ENCODE measurements at places on chromosomes 7 and 10.

DNA sequence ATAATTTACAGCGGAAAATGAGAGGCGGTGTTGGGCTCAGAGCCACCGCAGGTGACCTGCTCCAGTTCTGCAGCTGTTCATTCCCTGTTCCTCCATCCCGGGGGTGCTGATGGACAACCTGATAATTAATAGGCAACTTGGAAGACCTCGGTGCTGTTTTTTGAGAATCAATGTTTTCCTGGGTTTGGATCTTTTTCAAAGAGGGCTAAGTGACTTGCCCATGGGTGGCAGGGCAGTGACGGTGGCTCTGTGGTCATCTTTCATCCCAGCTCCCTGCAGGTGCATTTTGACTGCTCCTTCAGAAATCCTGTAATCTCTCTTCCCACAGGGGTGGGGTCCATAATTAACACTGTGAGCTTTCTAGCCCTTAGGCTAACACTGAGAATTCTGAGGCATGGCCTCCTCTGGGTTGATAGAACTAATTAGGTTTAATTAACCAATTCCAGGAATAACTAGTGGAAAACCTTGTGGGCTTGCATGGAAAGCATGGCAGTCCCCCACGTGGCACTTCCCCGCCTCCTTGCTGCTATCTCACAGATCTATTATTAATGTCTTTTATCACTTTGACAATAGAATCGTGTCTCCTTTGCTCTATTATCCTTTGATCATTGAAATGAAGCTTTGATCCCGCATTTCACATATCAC lies 217.9 kb downstream of the GLRX3 start:
- DNase-seq: no peak

DNA sequence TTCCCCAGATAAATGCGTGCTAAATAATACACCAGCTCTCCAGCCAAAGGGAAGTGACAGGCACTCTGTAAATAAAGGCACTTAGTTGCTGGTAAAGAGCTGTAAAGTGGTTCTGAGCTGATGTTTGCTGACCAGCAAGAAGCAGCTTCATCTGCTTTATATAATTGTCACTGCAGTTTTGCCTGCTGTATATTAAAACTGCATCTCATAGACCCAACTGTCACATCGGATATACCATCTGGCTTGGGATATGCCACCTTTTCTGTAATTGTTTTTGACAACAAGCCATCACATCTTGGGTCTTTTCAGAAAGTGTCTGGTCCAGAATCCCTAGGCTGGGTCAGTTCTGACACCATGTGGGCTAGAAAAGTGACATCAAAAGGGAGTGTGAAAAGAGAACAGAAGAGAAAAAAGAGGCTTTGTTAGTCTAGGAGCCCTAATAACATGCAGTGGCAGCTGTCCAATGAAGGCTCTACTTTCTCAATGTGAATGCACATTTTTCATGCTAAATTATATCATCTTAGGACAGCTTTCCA lies 697.6 kb downstream of the KCNMA1 start:
- no peak for DNase-seq

DNA sequence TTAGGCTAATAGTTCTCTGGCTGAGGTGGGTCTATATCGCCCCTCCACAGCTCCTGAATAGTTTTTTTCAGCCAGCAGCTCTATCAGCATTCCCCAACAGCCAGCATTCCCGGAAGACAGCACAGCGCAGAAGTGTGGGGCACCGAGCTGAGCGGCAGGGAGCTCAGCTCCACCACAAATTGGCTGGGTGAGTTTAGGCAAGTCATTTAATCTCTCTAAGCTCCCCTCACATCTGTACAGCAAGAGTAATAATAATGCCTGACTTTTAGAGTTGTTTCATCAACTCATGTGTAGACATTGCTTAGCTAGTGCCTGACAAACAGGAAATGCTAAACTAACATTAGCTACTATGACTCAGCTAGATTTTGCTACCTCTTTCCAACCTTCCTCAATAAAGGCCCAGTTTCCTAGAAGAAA lies 247.9 kb upstream of the PTN start:
- no peak for DNase-seq

DNA sequence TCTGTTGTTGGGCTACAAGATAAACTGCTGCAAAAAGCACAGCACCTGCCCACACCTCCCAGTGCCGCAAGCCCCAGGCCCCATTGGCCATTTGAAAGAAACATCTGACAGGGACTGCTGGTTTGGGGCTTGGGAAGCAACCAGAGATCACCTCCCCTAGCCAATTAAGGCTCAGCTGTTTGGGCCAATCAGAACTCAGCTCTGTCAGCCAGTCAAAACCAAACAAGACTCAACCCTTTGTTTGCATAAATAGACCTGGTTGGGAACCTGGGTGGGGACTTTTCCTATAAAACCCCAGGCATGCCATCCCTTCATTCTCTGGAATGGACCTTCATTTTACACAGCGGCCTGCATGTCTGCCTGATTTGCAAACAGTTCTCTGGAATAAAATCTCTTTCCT lies 17.2 kb upstream of the NME8 start:
- no peak for DNase-seq

- no peak for DNase-seq
These were observed 71.4 kb upstream of the PRSS58 start for GRCh38 chr7:142329062-142329790.

DNA sequence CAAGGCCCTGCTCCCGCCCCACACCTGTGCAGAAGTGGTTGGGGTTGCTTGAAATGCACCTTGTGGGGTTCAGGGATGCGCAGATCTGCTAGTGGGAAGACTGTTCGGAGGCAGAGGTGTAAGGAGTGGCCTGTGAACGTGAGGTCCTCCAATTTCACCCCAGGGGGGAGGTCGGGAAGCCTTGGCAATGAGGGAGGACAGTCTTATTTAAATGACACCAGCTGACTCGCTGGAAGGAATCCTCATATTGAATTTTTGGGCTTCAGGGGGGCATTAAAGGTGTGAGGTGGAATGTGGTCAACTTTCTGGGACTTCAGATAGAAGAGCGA lies 218.8 kb upstream of the CELF2 start:
- DNase-seq: no peak

GRCh38 chr7:93202594-93203250 lies 23.5 kb downstream of the HEPACAM2 start:
- no peak for DNase-seq

- DNase-seq: no peak
These were observed 45.2 kb downstream of the EZH2 start for GRCh38 chr7:148838905-148839304.

GRCh38 chr10:100745882-100746783 lies 751 bp downstream of the PAX2 start:
- no peak for DNase-seq

GRCh38 chr10:43930777-43931176 lies 282.1 kb upstream of the ZNF32 start:
- DNase-seq: no peak

GRCh38 chr7:123594813-123595241 lies 6.8 kb upstream of the ASB15 start:
- no peak for DNase-seq

DNA sequence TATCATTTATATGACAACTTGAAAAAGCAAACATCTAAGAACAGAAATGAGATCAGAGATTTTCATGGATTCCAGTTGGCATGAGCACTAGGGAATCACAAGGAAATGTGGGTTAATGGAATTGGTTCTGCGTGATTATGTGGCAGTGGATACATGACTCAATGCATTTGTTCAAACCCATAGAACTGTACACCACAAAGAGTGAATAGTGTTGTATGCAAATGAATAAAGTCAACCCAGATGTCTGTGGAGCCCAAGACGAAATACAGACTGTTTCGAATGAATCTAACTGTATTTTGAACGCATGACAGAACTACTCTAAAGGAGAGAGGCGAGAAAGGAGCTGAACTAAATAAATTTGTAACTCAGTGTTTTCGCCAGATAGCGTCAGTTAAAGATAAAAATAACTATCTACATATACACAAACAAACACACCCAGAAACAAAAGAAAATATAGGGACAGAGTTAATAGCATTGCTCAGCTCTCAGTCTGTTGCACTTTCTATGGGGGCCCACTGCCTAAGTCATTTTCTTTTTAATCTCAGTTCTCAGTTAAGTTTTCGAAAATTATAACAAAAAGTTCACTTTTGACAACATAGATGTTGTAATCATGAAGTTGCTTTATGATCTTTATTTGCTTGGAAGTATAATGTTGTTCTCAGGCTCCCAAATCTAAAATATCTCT lies 636.7 kb upstream of the SEMA3D start:
- DNase-seq: no peak

GRCh38 chr7:117212969-117213877 lies 109.6 kb downstream of the WNT2 start:
- DNase-seq: no peak

GRCh38 chr10:62583876-62584615 lies 209.9 kb downstream of the ZNF365 start:
- DNase-seq: no peak

- no peak for DNase-seq
These were observed 23.7 kb downstream of the SLC29A3 start for GRCh38 chr10:71342573-71343391.

DNA sequence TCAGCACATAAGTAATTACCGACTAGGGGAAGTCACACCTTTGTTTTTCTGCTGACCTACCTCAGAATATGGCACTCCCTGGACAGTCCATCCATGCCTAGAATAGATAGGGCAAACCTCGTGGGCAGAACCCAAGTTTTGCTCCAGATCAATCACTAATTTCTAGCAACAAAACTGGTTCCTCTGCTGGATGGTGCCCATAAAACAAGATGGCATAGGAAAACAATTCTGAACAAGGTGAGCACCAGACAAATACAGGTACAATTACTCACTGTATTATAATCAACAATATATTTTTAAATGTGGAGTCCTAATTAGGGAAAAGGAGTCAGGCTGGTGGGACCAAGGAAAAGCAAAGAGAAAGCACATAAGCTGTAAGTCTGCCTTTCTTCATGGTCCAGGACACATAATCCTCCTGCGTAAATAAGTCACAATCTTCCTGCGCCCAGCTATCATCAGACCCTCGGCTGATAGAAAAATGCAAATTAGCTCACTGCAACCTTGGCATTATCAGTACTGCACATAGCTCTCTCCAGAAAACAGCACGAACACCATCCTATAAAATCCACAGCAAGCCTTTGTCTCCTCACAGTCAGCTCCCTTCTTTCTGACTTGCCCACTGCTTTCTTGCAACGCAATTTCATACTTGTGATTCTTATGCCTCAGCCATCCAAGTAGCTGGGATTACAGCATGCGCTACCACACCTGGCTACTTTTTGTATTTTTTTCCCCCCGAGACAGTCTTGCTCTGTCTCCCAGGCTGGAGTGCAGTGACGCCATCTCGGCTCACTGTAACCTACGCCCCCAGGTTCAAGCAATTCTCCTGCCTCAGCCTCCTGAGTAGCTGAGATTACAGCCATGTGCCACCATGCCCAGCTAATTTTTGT lies 15.1 kb downstream of the URGCP start:
- no peak for DNase-seq

- no peak for DNase-seq
These were observed 10.6 kb downstream of the VIM start for GRCh38 chr10:17238445-17239291.
